DMS79 (cell line): ENCODE measurements at places on chromosomes 16 and 17.

- no peak for DNase-seq
Measured at GRCh38 chr17:19752216-19753050, 4.3 kb upstream of the ALDH3A1 start.

DNA sequence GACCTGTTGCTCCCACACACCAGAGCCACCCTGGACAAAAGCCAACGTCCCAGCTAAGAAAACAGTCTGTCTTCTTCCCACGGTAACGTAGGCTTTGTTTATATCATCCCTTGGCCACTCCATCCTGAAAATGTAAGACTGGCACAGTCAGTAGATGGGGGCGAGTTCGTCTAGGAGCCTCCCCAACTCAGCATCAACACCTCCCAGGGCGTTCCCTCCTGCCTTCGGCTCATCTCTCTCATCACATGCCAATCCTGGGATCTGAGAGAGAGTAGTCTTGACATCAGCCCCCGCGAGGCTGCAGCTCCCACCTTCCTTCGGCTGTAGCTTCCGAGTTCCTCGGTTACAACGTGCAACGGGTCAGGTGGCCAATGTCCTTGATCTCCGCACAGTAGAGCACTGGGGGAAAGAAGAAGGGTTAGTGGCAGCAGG, 894 bp downstream of the RNF227 start:
- DNase-seq: no peak

GRCh38 chr16:67860589-67861398, 12.1 kb upstream of the EDC4 start:
- no peak for DNase-seq

DNA sequence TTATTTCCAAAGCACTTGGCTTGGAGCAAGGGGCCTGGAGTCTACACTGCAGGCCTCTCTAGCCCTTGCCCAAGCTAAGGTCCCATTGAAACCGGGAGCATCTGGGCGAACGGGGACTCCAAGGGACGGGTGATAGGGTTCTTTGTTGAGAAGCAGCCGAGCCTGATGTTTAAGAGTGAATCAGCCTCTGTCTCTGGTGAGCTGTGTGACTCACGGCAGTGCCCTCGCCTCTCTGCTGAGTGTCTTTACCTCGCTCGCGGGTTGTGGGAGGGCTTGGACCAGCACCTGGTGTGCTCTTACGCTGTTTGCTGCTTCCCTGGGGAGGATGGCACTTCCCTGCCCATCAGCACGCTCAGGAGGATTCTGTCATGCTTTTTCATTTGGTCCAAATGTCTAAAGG, 1.3 kb downstream of the HGS start:
- DNase-seq: no peak

DNA sequence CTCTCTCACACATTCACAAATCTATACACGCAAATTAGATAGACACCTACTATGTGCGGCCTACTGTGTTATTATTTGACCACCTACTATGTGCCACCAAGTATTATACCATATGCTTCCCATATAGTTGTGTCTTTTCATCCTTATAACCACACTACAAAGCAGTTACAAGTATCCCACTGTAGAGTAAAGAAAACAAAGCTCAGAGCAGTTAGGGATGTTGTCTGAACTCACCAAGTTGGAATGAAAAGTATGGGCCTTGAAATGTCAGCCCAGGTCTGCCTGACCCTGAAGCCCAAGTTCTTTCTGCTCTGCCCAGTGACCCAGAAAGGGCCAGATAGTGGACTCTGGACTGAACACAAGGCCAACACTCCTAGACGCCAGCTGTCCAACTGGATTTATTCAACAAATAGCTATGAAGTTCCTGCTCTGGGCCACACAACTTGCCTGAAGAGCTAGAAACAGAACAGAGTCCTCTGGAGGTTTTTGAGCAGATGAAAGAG, 8.5 kb downstream of the KRT37 start:
- no peak for DNase-seq

DNA sequence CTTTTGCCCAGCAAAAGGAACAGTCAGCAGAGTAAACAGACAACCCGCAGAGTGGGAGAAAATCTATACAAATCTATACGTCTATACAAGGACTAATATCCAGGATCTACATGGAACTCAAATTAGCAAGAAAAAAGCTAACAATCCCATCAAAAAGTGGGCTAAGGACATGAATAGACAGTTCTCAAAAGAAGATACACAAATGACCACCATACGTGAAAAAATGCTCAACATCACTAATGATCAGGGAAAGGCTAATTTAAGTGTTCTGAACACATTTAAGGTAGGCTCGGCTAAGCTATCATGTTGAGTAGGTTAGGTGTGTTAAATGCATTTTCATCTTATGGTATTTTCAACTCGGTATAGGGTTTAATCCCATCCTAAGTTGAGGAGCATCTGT, 598.0 kb downstream of the WWOX start:
- no peak for DNase-seq

- DNase-seq: no peak
Measured at GRCh38 chr17:37025847-37026530, 77.2 kb downstream of the AATF start.

- no peak for DNase-seq
Measured at GRCh38 chr17:60358606-60359225, 33.2 kb downstream of the USP32 start.
